Sigmoid colon (tissue), 7 donors: ENCODE measurements at places on chromosomes 1 and 21. TPM values are rescaled to one million over a fixed set of nuclear protein-coding genes. Genes with fewer than 3 reads are reported as not detected.

The CLDN17 gene
- total RNA-seq: not detected

DNA sequence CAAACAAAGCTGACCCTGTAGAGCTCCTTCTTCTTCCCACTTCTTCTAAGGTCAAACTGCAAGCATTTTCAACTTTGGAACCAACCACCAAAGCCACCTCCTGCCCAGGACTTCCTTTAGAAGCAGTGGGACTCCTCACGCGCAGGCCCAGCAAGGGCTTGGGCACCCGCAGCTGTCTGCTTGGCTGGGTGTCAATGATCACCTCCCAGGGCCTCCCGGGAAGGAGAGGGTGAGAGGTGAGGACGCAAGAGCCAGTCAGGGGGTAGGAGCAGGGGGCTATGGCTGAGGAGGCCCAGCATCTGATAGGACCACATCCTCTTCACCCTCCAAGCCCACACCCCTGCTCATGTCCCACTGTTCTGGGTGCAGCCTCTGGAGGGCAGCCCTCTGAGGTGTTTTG lies 10.2 kb downstream of the KLHL21 start:
- no peak overlapping the region for H3K27ac ChIP-seq
- no peaks in the 10 kb centered on the region for H3K27me3 ChIP-seq
- H3K4me3 ChIP-seq: no peak overlapping the region
- no peak for DNase-seq
- H3K36me3 ChIP-seq: peaks cover 90% of the 10 kb centered on the region

GRCh38 chr1:156691191-156691590 lies 14.0 kb upstream of the NES start:
- no peak overlapping the region for H3K27ac ChIP-seq
- H3K4me3 ChIP-seq: no peak overlapping the region
- H3K36me3 ChIP-seq: no peaks in the 10 kb centered on the region
- no peak for DNase-seq

GRCh38 chr1:42282867-42283583 lies 52.0 kb downstream of the FOXJ3 start:
- H3K4me1 ChIP-seq: peaks cover 13% of the 10 kb centered on the region
- H3K36me3 ChIP-seq: no peaks in the 10 kb centered on the region
- H3K4me3 ChIP-seq: no peak overlapping the region

DNA sequence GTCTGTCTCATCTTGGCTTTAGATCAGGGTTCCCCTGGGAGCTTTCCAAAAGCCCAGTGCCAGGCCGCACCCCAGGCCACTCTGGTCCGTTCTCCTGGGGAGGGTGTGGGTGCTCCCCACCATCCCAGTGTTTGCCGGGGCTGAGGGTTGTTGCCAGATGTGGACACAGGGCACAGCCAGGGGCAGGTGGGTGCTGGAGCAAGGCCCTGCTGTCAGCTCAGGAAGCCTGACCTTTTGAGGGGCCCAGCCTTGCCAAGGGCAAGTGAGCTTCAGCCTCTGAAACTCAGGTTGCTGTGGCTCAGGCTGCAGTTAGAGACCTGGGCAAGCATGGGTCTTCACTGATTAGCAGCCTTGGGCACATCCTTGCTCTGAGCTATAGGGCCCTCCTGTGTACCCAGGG lies 22.8 kb upstream of the ZBTB21 start:
- H3K27ac ChIP-seq: no peak overlapping the region
- H3K4me1 ChIP-seq: no peaks in the 10 kb centered on the region
- DNase-seq: no peak
- no peaks in the 10 kb centered on the region for H3K36me3 ChIP-seq

GRCh38 chr1:161111117-161111516 lies 6.7 kb downstream of the PFDN2 start:
- H3K36me3 ChIP-seq: no peaks in the 10 kb centered on the region
- DNase-seq: no peak
- H3K4me1 ChIP-seq: peaks cover 23% of the 10 kb centered on the region
- H3K27me3 ChIP-seq: no peaks in the 10 kb centered on the region

DNA sequence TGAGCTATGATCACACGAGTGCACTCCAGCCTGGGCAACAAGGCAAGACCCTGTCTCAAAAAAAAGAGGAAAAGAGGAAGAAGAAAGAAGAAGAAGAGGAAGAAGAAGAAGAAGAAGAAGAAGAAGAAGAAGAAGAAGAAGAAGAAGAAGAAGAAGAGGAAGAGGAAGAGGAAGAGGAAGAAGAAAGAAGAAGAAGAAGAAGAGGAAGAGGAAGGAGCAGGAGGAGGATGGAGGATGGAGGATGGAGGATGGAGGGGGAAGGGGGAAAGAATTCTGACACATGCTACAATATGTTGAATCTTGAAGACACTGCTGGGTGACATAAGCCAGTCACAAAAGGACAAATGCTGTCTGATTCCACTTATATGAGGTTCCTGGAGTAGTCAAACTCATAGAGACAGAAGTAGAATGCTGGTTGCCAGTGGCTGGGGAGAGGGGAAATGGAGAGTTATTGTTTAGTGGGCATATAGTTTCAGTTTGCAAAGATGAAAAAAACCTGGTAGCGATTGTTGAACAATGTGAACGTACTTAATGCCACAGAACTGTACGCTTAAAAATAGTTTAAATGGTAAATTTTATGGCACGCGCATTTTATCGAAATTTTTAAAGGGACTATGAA lies 47.3 kb upstream of the COA6 start:
- DNase-seq: no peak
- H3K4me1 ChIP-seq: no peaks in the 10 kb centered on the region
- H3K4me3 ChIP-seq: peak overlapping the region; percentile 23
- peaks cover 36% of the 10 kb centered on the region for H3K27me3 ChIP-seq
- H3K27ac ChIP-seq: no peak overlapping the region

GRCh38 chr1:178146436-178146835 lies 52.5 kb downstream of the RASAL2 start:
- no peak overlapping the region for H3K4me3 ChIP-seq
- no peak for DNase-seq

- no peaks in the 10 kb centered on the region for H3K27me3 ChIP-seq
- H3K4me3 ChIP-seq: no peak overlapping the region
- peaks cover 12% of the 10 kb centered on the region for H3K4me1 ChIP-seq
- no peaks in the 10 kb centered on the region for H3K36me3 ChIP-seq
Observed at GRCh38 chr1:85317560-85317959, 41.1 kb upstream of the BCL10 start.

DNA sequence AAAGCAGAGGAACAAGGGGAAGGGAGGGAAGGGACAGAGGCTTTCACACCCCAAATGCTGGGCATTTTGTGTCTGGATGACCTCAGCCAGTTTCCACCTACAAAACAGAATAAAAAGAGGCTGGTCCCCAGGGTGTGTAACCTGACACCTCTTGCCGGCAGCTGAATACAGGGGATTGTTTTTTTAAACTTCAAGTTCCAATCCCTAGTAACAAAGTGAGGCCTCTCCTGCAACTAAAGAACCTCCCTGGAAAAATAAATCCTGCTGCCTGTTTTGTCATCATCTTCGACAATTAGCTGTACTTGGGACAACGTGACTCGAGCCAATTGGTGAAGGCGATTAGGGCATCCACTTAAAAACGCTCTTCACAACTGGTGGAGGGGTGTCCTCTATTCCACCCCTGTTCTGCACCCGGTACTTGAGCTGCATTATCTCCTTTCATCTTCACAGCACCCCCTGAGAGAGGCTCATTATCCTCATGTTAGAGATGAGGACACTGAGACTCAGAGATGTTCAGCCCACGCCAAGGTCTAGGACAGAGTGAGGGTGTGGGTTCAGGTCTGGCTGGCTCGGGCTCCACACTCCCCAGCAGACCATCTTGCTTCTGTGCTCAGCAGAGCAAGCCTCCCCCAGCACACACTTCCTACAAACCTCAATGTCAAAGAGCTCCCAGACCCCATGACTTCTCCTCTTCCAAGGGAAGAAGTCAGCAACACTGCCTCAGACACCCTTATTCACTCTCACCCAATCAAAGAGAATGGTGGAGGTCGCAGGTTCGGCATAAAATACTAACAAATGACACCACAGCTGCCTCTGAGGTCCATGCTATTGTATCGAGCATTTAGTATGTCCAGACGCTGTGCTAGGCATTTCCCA lies 15.2 kb downstream of the ITPKB start:
- H3K27me3 ChIP-seq: no peaks in the 10 kb centered on the region
- no peak overlapping the region for H3K4me3 ChIP-seq
- peak; percentile 80 for DNase-seq
- H3K36me3 ChIP-seq: no peaks in the 10 kb centered on the region
